Ovary (tissue), 10 donors: ENCODE measurements at places on chromosomes 3 and 15. TPM values are rescaled to one million over a fixed set of nuclear protein-coding genes. Genes with fewer than 3 reads are reported as not detected.

IGSF10 gene
- total RNA-seq: 12.1 TPM

SCG5 gene
- total RNA-seq: not detected

FSIP1 gene
- 0.98 TPM for total RNA-seq

TOMM70 gene
- total RNA-seq: 36.6 TPM

A4GNT gene
- not detected for total RNA-seq

SLC6A11 gene
- total RNA-seq: under 0.01 TPM

CYP8B1 gene
- not detected for total RNA-seq

FBXL2 gene
- total RNA-seq: 4.9 TPM

TTLL13 gene
- total RNA-seq: 0.15 TPM

IL17RB gene
- total RNA-seq: 1.1 TPM

GCNT3 gene
- total RNA-seq: not detected

MAP3K13 gene
- 14.5 TPM for total RNA-seq

SLC2A2 gene
- total RNA-seq: not detected
